Endothelial cell of umbilical vein (primary cell): ENCODE measurements at places on chromosomes 13 and 19. TPM values are rescaled to one million over a fixed set of nuclear protein-coding genes. Genes with fewer than 3 reads are reported as not detected.

ANGPTL8 gene
- polyA plus RNA-seq: not detected in 2 replicates

PTGER1 gene
- 0.21 and 0.48 TPM in 2 replicates for polyA plus RNA-seq

ZNF776 gene
- polyA plus RNA-seq: 5.0 and 5.7 TPM in 2 replicates

PRR22 gene
- polyA plus RNA-seq: 1.4 and 2.0 TPM in 2 replicates

LILRB2 gene
- not detected in 2 replicates for polyA plus RNA-seq

CXCL17 gene
- not detected in 2 replicates for polyA plus RNA-seq

CABP5 gene
- polyA plus RNA-seq: not detected in 2 replicates

ZNF284 gene
- polyA plus RNA-seq: 0.98 and 1.1 TPM in 2 replicates

ZNF223 gene
- polyA plus RNA-seq: 1.2 and 1.6 TPM in 2 replicates

ACP7 gene
- polyA plus RNA-seq: 0.03 and 0.04 TPM in 2 replicates
